ENCODE measurements at places on chromosomes 1 and 21.

GRCh38 chr1:7346070-7346596 lies 425.0 kb upstream of the VAMP3 start:
- no peak for DNase-seq

DNA sequence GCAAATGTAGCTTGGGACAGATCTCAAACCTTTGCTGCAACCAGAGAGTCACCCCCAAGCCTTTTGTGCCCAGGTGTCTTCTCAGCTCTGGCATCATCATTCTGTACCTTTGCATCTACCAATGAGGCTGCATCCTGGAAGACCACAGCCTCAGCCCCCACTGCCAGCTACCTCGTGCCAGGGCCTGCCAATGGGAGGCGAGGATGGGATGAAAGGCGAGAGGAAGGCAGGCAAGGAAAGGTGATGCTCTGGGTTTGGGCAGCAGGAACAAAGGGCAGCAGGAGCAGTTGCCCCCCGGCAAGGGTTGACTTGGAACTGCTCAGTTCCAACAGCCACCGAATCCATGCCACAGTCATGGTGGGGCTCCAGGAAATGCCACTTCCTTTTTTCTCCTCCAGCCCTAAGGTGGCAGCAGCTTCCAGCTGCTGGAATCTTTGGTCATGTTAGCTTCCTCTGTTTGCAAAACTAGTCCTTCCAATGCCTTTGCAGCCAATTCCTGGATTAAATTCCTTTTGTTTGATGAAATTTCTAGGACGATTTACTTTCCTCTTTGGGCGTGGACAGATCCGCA lies 651.6 kb downstream of the NPHP4 start:
- no peak for DNase-seq

DNA sequence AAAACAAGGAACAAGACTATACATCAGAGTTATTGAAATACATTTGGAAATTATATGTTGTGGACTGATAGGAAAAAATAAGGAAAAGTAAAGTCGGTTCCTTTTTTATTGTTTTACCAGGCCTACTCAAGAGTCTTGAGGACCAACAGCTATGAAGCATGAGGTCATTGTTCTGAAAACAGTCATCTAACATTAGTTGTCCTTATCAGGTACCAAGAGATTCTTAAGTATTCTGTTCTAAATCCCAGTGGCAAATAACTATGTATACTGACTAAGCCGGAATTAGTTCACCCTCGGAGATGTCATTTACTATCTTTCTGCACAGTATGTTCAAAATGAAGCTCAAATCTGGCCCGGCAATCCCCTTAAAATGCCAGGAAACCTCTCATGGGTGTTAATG lies 585 bp downstream of the ADGRL4 start:
- no peak for DNase-seq

DNA sequence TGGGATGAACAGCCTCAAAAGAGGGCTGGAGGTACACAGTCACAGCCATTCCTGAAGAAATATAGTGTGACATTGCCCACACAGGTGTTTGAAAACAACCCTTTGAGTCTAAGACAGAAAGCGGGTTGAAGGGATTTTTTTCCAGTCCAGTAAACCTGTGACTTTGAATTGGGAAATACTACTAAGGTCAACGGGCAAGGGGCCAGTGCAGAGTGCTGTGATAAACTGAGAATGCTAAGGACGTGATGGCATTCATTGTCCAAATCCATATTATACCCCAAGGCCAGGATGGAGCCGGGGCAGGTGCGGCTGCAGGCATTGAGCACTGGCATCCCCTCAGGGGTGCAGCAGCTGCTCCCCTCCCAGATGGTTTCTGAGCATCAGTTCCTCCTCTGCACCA lies 36.6 kb downstream of the KIAA0040 start:
- DNase-seq, result no peak

DNA sequence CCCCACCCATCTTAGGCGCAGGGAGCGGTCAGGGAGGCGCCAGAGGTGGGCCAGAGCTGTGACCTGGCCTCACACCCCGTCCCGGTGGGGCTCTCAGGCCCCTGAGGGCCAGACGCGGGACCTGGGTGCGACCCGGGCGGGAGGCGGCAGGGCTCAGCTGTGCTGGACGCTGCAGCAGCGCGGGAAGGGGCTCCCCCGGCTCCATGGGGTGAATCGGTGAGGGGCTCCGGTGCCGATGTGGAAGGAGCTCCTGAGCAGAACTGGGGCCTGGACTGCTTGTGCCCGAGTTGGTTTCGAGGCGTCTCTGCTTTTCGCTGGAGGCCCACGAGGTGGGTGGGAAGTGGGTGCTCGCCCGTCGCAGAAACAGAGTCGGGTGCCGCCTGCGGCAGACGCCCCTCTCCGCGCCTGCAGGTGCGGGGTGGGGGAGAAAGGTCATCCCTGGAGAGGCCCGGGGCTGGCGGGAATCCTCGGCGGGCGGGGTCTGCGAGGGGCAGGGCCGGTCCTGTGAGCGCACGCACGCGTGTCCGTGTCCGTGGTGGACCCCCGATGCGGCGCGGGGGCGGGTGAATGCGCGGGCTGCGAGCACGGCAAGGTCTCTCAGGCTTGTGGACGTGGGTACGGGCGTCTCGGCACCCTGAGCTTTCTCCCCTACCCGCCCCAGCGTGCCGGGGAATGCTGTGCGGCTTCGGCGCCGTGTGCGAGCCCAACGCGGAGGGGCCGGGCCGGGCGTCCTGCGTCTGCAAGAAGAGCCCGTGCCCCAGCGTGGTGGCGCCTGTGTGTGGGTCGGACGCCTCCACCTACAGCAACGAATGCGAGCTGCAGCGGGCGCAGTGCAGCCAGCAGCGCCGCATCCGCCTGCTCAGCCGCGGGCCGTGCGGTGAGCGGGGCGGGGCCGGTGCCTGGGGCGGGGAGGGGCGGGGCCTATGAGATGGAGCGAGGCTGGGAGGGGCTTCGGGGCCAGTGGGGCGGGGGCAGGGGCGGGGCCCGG lies 20.4 kb downstream of the AGRN start:
- peak; percentile 76 for DNase-seq

GRCh38 chr1:241503444-241503843 lies 16.1 kb downstream of the FH start:
- DNase-seq, result no peak

- no peak for DNase-seq
Measured at GRCh38 chr1:229087906-229088305, 183.0 kb upstream of the RAB4A start.

GRCh38 chr1:65959896-65960567 lies 167.3 kb downstream of the PDE4B start:
- no peak for DNase-seq

GRCh38 chr1:237032029-237032428 lies 10.0 kb upstream of the RYR2 start:
- DNase-seq, result no peak

- no peak for DNase-seq
Measured at GRCh38 chr1:31991182-31991581, 22.5 kb upstream of the KHDRBS1 start.

DNA sequence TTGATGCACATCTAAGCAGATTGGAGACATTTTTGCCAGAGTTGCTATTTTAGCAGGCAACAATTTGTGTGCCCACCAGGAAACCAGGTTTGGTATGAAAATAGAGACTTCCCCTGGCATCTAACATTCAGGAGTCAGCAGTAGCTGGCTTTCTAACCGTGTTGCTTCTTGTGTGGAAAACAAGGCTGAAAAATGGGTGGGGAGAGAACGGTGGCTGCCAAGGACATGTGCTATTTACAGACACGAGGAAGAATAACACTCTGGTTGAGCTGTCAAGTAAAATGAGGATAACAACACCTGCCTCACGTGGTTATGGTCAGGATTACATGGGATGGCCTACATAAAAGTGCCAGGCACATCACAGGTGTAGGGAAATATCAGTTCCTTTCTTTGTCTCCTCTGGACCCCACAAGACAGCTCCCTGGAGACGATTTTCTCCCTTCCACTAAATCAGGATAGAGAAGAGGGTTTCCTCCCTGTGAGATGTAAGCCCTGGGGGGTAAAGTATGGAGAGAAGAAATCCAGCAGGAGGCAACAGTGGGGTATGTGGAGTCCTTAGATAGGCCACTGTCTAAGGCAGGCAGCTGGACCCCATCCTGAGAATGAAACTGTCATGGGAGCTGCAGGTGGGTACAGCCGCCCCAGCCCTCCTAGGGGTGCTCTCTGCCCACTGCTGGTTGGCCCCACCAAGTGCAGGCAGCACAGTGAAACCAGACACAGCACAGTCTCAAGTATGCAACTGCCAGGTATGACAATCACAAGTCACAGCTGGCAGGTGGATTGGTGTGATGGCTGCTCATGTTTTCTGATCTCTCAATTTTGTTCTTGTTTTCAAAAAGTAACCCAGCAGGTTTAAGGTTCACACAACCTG lies 80.3 kb downstream of the TENT5C start:
- DNase-seq, result no peak

- DNase-seq, result peak; percentile 73
Measured at GRCh38 chr1:37808369-37809319, 636 bp upstream of the YRDC start.

- no peak for DNase-seq
Measured at GRCh38 chr1:215287362-215287761, 204.8 kb downstream of the KCNK2 start.

DNA sequence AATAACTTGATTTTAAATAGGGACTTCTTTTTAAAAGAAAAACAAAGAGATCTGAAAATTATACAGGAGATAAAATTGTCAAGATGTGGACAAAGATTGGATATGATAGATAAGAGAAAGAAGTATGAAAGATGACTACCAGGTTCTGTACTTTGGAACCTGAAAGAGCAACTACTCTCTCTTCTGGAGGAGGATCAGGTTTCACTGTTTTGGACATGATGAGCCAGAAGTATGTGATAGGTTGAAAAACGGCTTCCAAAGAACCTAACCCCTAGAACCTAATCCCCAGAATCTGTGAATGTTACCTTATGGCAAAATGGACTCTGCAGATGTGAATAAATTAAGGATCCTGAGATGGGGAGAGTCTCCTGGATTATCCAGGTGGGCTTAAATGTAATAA lies 26.2 kb downstream of the RSBN1 start:
- no peak for DNase-seq

GRCh38 chr1:2290595-2291510 lies 62.7 kb downstream of the SKI start:
- no peak for DNase-seq

DNA sequence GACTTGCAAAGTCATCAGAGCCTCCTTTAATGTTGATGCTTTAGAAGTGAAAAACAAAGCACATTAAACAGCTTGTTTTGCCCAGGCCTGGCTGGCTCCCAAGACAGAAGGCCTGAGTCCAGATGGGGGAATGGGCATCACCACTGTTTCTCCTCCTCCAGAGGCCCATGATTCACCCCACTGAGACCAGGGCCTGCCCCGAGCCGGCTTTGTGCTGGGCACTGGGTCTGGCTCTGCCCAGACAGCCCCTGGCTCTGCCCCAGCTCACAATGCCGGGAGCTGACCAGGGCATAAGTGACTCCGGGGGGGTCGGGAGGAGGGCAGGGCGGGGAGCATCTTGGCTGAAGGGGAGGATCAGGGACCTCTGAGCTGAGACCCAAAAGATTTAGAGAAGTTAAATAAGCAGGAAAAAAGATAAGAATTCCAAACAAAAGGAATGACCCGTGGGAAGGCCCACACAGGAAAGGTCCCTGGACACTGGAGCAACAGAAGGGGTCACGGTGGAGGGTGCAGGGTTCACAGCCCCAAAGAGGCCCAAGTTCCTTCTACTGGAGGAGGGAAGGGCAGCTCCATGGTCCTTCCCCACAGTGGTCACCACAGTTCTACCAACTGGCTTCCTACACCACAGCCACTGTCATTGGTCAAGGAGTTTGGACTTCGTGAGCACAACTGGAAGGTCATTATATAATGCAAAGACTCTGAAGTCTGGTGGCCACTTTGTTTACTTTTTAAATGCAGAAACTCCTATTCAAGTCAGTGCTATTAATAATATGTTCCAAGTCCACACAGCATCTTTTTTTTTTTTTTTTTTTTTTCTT lies 5.5 kb downstream of the C2CD2 start:
- DNase-seq, result no peak

GRCh38 chr1:155208541-155209311 lies at the start of gene MTX1:
MTX1 (plus strand) TSS chr1:155208695; CDS start chr1:155208805, 110 bp downstream.
- peak; percentile 83 for DNase-seq

- DNase-seq, result no peak
Measured at GRCh38 chr1:198969981-198970380, 331.1 kb downstream of the PTPRC start.

- no peak for DNase-seq
Measured at GRCh38 chr1:209603877-209604276, 20.4 kb downstream of the CAMK1G start.

GRCh38 chr1:194013561-194013960 lies 827.1 kb upstream of the B3GALT2 start:
- DNase-seq, result no peak

DNA sequence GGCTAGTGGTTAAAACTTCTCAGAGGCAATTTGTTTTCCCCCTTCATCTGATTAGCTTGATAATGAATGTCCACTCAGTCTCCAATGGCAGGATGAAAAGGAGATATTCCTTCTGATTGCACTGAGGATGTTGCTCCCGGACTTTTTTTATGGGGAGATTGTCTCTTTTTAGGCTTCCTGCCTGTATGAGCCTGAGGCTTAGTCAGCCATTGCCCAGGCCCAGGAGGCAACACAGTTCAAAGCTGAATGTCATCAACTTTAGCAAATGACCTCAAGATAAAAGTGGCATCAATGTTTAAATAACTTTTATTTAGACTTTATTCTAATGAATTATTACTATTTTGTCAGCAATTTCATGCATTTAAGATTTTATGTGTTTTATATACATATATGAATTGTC lies 162.9 kb upstream of the PTBP2 start:
- DNase-seq, result no peak

GRCh38 chr21:27418346-27418745 lies 451.5 kb upstream of the ADAMTS5 start:
- DNase-seq, result no peak

GRCh38 chr1:23899070-23899469 lies 14.1 kb downstream of the CNR2 start:
- no peak for DNase-seq

DNA sequence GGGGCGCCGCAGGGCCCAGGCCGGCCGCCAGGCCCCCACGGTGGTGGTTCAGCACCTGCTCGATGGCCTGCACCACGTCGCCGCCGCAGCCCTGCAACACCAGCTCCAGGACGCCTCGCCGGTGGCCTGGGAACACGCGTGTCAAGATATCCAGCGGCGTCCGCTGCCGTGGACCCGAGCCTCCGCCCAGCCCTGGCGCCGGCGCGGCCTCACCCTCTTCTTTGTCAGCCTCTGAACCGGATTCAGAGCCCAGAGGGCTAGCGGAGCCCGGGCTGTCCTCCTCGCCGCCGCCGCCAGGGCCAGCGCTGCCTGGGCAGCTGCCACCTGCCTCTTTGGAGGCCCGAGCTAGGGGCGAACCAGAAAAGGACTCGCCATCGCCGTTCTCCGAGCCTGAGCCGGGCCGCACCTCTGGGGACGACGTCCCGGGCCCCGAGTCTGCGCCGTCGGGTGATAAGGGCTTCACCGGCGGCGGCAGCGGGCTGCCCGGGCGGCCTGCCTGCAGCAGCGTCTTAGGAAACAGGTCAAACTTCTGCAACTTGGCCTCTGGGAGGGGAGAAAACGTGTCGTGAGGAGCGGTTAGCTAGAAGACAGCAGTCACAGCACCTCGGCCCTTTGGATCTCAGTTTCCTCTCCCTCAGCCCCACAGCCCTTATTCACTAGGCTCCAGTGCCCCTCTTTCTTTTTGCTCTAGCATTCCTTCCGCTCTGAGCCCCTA lies 3.9 kb downstream of the DMRTA2 start:
- peak; percentile 41 for DNase-seq

GRCh38 chr21:29194847-29195246 lies 64.4 kb downstream of the MAP3K7CL start:
- DNase-seq, result no peak

All from mesothelial cell of epicardium (in vitro differentiated cells).